ENCODE measurements at places on chromosomes 13 and 19.

DNA sequence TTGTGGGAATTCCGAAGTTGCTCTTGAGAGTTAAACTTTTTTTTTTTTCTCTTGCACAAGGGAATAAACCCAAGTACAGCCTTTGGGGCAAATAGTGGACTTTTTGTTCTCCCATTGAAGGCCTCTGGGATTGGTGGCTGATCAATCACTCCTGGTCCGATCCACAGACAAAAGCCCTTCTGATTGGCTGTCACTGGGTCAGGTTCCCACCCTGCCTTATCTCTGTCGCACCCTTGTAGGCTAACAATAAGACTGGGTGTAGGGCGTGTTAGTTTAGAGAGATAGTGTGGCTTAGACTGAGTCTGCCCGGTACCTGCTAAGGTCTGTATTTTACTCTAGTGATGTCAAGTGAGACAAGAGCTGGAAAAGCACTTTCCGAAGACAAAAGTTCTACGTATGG lies 380.8 kb downstream of the NDFIP2 start:
- DNase-seq = no peak

GRCh38 chr13:48236528-48237353 lies 3.7 kb downstream of the ITM2B start:
- DNase-seq = no peak

- DNase-seq = no peak
Observed at GRCh38 chr13:100213576-100213975, 124.7 kb downstream of the PCCA start.

- DNase-seq = no peak
Observed at GRCh38 chr19:33803383-33803782, 6.7 kb downstream of the KCTD15 start.

DNA sequence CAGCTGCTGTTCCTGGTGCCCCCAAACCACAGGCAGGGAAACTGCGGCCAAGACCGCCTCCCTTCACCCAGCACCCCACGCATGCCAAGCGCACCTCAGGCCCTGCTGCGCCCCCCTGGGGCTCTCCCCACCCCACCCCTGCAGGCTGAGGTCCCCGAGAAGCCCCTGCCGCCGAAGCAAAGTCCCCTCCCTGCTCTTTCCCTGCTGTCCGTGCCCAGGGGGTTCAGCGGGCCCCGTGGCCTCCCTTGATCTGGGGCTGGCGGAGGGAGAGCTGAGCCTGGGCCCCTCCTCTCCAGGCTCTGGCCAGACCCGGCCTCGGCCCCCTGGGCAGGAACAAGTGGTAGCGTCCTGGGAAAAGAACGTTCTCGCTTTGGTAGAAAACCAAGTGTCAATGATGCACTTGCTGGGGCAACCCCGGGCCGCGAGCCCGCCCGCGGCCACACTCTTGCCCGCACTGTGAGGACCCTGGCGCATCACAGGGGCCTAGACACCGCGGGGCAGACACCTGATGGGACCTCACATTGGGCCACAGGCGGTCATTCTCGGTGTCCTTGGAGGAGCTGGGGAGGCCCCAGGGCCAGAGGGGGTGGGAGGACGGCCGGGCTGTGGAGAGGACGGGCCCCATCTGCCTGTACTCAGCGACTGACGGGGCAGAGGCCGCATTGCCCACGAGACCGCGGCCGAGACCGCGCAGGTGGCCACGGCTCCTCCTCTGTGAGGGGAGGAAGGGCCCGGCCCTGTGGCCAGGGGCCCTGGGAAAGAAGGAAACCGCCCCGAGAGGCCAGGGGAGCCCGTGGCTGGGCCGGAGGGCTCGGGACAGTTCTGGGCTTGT lies 29.0 kb downstream of the GPX4 start:
- DNase-seq = no peak

GRCh38 chr19:42255766-42256745 lies 1.1 kb upstream of the ERF start:
- peak; percentile 44 for DNase-seq

DNA sequence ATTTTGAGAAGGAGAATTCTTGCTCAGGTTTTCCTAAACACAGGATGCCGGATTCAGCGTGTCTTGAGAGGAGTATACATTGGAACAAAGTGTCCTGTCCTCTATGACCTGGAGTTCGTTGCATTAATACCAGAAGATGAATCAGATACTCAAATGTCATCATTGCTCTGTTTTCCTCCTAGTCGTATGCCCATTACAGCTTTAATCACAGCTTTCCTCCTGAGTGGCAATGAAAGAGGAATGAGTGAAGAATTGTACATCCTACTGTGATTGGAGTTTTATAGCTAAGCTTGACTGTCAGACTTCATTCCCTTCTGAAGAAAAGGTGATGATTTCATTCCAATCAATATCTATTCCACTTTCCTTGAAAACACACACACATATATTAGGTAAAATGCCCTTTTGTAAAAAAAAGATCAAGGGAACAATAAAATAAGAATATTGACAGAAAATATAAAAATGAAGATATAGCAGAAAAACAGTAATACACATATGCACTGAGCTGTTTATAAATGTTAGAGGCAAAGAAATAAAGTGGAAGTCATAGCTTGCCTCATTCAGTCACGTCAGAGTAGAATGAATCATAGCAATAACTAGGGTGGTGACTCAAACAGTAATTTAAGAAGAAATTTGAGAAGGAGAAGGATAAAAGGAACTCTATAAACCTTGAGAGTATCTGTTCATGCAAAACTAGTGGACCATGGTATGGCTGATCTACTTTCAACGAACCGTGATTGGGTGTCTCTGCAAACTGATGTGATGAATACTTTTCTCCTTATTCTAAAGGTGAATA lies 501.5 kb downstream of the SUCLA2 start:
- peak; percentile 84 for DNase-seq

- peak; percentile 33 for DNase-seq
Observed at GRCh38 chr13:109647053-109647452, 139.3 kb downstream of the IRS2 start.

DNA sequence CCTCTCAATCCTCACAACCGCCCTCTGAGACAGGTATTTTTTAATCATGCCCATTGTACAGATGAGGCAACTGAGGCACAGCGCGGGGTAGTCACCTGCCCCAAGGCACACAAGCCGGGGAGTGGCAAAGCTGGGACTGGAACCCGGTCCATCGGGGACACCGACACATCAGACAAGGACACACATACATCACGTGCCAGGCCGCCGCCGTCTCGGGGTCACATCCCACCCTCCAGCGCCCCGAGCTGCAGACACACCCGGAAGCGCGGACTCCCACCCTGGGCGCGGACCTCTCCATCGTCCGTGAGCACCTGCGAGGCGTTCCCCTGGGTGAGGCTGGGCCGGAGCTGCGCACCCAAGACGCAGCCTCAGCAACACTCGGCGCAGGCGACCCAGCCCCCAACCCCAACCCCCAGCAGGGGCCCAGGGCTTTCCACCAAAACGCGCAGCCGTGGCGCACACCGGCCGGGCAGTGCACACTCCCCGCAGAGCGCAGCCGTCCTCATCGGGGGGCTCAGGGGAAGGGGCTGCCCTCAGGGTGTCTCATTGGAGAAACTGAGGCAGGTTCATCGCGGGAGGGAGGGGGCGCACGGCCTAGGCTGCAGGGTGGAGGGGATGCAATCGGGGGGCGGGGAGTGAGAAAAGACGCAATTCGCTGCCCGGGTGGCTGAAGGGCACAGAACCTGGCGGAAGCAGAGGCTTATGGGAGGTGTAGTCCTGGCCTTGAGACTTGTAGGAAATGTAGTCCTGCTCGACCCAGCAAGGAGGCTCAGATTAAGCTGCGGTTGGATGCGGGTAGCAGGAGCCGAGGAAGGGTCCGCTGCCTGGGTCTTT lies 1.9 kb upstream of the LMTK3 start:
- DNase-seq = peak; percentile 67

DNA sequence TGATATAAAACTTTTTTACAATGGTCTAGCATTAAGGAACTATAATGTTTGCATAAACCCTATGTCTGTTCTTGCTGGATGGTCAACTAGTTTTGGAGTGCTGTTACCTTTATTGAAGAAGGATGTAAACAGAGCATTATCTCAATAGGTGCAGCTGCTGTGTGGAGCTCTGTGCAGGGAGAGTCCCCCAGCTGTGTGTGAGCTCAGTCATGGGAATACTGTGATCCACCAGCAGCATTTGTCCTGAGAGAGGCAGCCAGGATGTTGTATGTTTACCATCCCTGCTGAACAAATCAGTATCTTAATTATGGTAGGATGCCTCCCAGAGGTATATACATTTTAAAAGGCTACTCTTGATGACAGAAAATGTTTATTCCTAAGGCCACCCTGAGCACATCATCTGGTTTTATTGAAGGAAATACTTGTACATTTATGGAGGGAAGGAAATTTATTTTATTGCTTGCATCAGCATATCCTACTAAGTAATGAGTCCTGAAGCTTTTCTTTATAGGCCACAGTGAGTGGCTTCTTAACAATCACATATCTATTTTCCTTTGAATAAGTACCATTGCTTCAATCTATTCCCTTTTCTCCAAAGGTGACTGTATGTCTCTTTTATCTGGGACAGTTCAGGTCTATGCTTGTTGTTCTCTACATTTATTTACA lies 11.7 kb downstream of the RAP2A start:
- DNase-seq = no peak

DNA sequence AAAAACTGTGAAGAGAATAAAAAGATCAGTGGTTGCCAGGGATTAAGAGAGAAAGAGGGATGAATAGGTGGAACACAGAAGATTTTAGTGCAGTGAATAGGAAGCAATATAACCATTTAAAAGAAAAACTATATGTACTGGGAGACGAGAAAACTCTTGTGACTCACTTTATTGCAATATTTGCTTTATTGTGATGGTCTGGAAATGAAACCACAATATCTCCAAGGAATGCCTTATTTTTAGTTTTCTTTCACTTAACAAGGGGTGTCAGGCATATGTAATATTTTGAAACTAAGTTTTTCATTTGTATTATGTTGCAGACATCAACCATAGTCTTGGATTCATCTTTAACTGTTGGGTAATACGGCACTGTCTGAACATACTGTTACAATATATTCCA lies 1308.2 kb downstream of the PCDH9 start:
- DNase-seq = no peak
